HT-29 (cell line): ENCODE measurements at places on chromosomes 5 and 9. TPM values are rescaled to one million over a fixed set of nuclear protein-coding genes. Genes with fewer than 3 reads are reported as not detected.

The TMEM8B gene
- 3.1 and 4.5 TPM in 2 replicates for total RNA-seq

The RLN1 gene
- not detected in 2 replicates for total RNA-seq

DNA sequence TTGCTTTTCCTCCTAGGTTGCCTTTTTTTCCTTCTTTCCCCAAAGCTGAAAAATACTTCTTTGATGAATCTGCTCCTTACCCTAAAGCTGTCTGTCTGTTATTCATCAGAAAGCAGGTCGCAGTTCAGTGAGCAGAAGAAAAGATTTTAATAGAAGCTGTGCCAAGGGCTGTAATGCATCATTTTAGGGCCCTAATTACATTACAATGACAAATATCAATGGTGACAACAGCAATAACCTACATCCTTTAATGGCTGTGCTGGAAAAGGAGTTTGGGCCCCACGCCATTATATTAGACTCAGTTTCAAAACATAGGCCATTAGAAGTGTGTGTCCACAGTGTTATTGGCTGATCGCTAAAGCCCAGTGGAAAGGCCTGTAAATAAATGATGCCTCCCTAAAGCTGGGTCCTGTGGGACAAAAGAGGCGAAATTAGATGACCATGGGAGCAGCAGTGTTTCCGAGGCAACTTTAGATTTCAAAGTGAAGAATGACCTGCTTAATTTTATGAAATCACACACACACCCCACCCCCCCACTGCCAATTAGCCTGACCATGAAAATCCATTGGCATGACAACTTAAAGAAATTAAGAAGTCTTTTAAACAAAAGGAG, 38.4 kb downstream of the TLE4 start:
- DNase-seq: no peak

- DNase-seq: no peak
Measured at GRCh38 chr5:82314964-82315758, 37.0 kb upstream of the RPS23 start.

- no peak for DNase-seq
Measured at GRCh38 chr5:176640616-176641015, 6.7 kb upstream of the TSPAN17 start.

DNA sequence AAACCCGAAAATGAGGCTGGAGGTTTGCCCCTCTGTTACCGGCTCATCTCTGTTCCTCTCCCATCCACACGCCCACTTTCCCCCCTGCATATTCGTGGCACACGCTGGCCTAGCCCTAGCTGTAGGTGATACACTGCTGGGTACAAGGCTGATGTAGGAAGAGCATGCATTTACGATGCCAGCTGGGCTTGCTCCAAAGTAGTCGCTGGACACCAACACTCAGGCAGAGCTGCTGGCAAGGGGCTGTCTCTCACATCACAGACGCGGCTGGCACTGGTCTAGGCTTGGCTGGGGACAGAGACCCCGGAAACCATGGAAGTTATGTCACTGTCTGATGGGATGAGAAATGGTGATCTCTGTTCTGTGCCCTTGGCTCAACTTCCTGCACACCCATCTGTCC, 9.8 kb upstream of the PHYKPL start:
- DNase-seq: no peak

DNA sequence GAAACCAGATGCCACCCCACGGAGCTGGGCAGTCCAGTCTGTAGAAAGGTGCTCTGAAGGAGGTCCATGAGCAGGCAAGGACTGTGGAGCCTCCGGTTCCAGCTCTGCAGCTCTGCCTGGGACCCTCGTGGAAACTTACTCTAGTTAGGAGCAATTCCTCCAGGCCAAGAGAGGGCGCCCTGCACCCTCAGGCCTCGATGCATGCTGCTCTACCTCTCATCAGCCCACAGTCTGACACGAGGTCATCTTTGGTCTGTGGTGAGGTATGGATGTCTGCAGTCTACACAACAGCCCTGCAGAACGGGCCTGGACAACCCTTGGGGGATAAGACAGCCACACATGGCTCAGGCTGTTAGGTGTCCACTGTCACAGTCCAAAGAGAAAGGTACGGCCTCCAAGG, 50.6 kb upstream of the UBTD2 start:
- DNase-seq: no peak

DNA sequence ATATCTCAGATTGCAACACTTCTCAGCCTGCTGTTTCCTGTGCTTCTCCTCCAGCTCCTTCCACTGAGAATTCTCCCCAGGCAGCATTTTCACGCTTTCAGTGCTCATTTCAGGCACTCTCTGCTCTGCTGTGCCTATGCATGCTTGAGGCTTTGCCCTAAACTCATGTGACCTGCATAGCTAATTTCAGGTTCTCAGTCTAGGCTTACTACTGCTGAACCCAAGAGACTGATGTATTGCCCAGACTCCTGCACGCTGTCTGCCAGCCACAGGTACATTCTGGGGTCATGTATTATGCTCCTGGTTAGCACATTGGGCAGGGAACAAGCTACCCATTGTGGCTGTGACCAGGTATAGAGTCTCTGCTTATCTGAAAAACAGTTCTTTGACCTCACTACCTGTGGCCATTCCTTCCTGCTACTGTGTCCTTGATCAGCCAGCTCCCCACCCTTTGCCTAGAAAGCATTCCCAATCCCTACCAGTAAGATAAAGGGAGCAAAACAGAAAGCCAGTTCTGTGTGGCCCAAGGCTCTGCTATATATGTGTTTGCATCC, 34.7 kb downstream of the PIP5K1B start:
- DNase-seq: peak; percentile 85

DNA sequence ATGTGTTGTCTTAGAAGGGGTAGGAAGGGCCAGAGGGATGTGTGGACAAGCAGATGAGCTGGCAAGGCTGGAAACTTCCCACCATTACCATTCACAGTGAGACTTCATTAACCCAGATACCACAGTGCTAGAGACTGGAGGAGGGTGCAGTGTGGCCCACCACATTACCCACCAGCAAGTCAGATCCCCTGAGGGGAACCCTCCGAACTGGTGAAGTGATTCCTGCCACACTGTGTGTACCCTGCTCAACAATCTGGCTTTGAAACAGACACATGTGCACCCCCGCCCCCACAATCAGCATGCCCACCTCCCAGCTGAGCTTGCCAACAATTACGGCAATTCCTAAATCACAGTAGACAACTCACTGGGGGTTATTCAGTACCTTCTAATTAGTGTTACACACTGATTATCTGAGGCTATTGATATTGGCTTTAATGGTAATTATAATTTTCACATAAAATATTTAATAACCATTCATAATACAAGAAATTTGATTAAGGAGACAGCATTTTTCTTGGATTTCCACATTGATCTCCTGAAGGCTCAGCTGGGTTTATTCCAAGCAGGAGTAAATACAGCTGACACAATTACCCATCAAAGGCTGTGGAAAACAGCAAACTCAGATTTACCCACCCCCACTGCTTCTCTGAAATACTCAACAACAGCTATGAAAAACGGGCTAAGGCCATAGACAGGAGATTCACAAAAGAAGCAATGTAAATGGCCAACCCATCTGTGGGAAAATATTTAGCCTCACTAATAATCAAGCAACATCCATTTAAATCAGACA, 169.3 kb upstream of the FSTL4 start:
- DNase-seq: no peak

- DNase-seq: no peak
Measured at GRCh38 chr9:89621031-89621430, 16.2 kb downstream of the GADD45G start.

The GAS1 gene
- 0.03 and 0.21 TPM in 2 replicates for total RNA-seq

DNA sequence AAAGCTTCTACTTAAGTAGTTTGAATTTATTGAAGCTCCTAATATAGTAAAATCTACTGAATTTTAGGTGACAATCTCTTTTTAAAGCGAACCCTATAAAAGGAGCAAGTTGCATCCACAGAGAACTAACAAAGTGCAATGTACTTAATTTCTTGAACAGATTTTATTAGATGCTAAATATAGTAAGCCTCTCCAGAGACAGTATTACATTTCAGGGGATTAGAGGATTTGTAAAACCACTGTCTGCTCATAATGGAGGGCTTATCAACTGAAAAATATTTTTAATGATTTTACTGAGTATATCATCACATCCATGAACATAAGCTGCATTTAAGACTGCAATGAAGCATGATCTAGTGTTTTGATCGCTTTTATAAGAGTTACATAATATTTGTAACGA, 230.0 kb upstream of the EFNA5 start:
- no peak for DNase-seq

The TMEM252 gene
- total RNA-seq: 0.15 and 0.26 TPM in 2 replicates

- peak; percentile 18 for DNase-seq
Measured at GRCh38 chr5:54519509-54519876, 1.9 kb downstream of the SNX18 start.

- DNase-seq: peak; percentile 29
Measured at GRCh38 chr5:27594141-27594540, 555.8 kb upstream of the CDH9 start.

The CER1 gene
- not detected in 2 replicates for total RNA-seq

- no peak for DNase-seq
Measured at GRCh38 chr5:55913466-55914413, 62.6 kb downstream of the IL31RA start.

DNA sequence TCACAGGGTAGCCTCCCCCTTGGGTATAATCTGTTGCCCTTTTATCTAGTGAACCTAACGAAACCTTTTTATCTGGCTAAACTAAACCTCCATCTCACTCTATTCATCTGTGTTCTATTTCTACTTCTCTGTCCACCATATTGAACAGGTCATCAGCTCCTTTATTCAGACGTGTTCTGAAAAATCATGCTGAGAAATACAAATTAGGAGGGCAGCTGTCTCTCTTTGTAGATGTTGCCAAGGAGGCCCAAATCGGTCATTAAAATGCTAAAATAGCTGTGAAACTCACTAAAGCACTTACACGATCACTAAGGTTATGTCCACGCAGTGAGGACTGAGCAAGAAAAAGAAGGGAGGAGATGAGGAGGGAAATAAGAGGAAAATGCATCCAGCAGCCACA, 115.6 kb upstream of the RETREG1 start:
- DNase-seq: no peak

GRCh38 chr5:151288180-151288579, 15.4 kb downstream of the SLC36A3 start:
- DNase-seq: peak; percentile 56

DNA sequence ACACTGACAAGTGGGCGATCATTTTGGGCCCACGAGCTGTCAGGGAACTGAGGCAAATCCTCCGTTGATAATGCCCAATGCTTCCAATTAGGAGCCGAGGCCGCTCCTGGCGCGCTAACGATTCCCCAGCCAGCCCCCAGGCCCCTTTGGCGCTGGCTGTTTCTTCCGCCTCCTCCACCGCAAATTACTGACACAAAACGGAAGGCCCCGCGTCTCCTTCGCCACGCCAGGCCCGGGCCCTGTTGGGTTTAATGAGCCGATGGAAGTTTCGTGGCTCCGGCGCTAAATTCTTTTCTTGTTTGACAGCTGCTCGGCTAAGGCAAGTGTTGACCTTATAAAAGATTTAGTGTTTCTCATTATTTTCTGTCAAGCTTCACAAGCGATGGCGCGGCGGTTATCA, 25.7 kb upstream of the BARHL1 start:
- DNase-seq: no peak

- no peak for DNase-seq
Measured at GRCh38 chr5:31247381-31247780, 53.9 kb downstream of the CDH6 start.

The PRELID2 gene
- 49.7 and 55.9 TPM in 2 replicates for total RNA-seq

- peak; percentile 7 for DNase-seq
Measured at GRCh38 chr5:175746851-175747250, 89.0 kb downstream of the HRH2 start.

DNA sequence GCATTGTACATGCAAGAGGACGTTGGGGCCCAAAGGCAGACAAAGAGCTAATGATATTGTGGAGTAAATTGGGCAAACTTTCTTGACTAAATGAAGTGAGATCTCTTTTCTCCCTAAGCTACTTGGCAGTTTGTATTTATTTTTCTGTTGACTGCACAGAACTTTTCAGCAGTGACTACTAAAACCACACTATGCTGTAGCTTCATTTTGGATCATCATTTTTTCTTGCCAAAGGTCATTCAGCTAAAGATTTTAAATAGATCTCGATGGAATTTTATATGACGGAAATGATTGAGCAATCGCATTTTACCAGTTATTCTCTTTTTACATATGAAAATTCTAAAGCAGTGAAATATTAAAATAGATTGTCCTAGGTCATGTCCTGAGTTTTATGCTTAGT, 286.1 kb upstream of the ACTBL2 start:
- DNase-seq: no peak

The TRIM7 gene
- 2.9 and 5.5 TPM in 2 replicates for total RNA-seq

DNA sequence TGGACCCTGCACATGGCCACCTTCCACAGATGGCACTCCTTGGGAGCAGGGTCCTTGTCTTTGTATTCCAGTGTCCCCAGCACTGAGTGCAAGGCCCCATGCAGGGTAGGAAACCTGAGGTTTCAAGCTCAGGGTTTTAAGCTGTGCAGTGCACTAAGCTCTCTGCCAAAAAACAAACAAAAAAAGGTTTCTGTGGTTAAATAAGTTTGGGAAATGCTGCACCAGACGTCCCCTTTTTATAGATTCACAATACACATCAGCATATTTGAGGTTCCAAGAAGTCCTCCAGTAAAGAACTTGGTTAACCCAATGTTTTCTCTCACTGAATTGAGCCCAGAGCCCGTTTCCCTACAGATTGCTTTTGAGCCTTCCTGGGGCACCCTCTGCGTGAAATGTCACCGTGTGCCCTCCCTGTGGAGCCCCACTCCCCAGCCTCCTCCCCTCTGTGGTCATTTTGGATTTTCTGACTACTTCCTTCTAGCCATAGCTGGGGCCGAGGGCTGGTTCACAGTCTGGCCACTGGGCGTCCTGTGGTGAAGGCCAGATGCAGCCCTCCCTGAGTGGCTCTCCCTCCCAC, 17.1 kb downstream of the DELE1 start:
- peak; percentile 23 for DNase-seq

The PCDHA9 gene
- not detected in 2 replicates for total RNA-seq

GRCh38 chr9:38428062-38428461, 3.8 kb upstream of the IGFBPL1 start:
- DNase-seq: no peak

DNA sequence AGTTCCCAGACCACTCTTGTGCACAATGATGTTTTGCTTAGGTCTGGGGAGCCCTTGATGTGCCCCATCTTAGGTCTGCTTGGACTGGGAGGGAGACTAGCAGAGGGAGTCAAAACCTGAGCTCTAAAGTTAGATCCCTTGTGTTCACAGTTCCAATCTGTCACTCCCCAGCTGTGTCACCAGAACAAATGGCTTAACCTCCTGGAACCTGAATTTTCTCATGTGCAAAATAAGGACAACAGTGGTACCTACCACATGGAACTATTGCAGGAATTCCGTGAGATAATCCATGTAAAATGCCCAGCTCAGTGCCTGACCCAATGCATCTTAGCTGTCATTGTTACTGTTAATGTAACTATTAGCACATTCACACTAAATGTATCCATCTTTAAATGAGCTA, 45.5 kb downstream of the GALNT10 start:
- no peak for DNase-seq

DNA sequence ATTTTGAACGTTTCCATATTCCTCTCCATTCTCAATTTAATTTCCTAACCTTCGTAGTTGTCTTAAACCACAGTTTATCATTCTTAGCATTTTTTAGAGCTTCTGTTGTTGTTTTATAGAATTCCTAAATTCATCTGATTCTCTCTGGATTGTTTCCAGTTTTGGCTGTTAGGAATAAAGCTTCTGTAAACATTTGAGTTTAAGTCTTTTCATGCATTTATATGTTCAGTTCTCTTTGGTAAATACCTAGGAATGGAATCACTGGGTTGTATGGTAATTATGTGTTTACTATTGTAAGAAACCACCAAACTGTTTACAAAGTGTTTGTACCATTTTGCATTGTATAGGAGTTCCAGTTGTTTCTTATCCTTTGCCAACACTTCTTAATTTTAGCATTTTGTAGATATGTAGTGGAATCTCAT, 29.7 kb downstream of the GPR21 start:
- no peak for DNase-seq

The AGXT2 gene
- total RNA-seq: not detected in 2 replicates

GRCh38 chr5:428754-429452, 14.1 kb upstream of the EXOC3 start:
- DNase-seq: no peak
